ENCODE measurements at places on chromosomes 6 and 20. TPM values are rescaled to one million over a fixed set of nuclear protein-coding genes. Genes with fewer than 3 reads are reported as not detected.

ADGRG6 gene
- total RNA-seq: 8.0 TPM

- DNase-seq: no peak
These were observed 3.3 kb downstream of the ACTL10 start for GRCh38 chr20:33669873-33670640.

DNA sequence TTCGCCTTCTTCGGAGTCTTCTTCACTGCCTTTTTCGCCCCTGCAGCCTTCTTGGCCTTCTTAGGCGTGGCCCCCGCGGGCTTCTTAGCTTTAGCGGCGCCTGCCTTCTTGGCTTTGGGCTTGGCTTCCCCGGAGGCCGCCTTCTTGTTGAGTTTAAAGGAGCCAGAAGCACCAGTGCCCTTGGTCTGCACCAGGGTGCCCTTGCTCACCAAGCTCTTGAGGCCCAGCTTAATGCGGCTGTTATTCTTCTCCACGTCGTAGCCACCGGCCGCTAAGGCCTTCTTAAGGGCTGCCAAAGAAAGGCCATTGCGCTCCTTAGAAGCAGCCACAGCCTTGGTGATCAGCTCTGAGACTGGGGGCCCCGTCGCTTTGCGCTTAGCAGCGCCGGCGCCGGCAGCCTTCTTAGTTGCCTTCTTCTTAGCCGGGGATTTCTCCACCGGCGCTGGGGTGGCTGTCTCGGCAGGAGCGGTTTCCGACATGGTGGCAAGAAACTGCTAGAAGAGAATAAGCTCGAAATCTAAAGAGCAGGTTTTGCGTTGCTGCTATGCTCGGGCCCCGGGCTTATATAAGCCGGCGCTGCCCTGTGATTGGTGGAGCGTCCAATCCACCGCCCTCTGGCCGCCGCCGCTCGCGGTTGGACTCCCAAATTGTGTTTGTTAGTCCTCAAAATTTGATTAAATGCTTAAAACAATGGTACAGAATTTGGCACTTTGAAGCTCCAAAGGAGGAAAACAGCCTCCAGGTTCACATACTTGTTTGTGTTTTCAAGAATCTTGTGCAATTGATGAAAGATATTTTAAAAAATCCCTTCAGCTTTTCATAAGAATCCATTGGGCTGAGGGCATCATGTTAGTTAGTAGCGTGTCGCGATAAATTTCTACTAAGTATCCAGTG lies 44.9 kb downstream of the OR2B2 start:
- DNase-seq: no peak

CAGE1 gene
- not detected for total RNA-seq

CCM2L gene
- total RNA-seq: 10.4 TPM

Measured in mesenteric fat pad (tissue), 1 donor.